ENCODE measurements at places on chromosomes 4 and X. TPM values are rescaled to one million over a fixed set of nuclear protein-coding genes. Genes with fewer than 3 reads are reported as not detected.

GRCh38 chr4:80180743-80181142 is 16.6 kb upstream of the PRDM8 start:
- DNase-seq, result peak; percentile 11

- DNase-seq, result no peak
Observed at GRCh38 chrX:21735768-21736127, 22.2 kb downstream of the SMPX start.

SLC9A6 gene
- polyA plus RNA-seq, result 11.0 TPM

TMSB15A gene
- polyA plus RNA-seq, result not detected
